ENCODE measurements at places on chromosomes 1 and 21.

DNA sequence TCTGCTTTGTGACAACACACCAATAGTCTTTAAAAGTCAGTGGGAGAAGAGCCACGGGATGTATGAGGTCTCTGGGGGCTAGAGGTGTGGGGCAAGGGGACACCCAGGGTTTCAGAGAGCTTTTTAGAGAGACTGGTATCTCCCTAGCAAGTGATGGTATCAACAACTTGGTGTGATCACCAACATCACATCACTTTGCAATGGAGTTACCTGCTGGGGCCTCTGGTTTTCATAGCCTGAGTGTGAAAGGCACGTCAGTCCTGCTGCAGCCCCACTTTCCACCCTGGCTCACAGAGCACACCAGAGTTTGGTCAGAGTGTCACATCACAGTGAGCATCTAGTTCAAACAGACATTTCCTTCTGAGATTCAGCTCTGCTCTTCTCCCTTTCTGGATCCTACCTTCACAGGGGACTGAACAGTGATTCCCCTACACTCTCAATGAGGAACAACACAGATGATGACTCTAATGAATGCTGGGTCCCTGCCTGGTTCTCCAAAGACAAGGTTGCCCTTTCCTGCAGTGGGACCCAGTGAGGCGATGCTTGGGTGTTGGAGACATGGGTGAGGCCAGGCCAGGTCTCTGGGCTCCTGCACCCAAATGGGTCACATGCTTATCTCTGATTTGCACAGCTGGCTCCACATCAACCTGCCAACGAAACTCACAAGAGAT lies 2.0 kb upstream of the MAN1C1 start:
- DNase-seq = no peak

- no peak for DNase-seq
These were observed at the start of gene KANK4 for GRCh38 chr1:62318756-62319544. TSS of gene KANK4 (minus strand) at chr1:62319434. CDS start at chr1:62281564, 37,870 bp downstream.

DNA sequence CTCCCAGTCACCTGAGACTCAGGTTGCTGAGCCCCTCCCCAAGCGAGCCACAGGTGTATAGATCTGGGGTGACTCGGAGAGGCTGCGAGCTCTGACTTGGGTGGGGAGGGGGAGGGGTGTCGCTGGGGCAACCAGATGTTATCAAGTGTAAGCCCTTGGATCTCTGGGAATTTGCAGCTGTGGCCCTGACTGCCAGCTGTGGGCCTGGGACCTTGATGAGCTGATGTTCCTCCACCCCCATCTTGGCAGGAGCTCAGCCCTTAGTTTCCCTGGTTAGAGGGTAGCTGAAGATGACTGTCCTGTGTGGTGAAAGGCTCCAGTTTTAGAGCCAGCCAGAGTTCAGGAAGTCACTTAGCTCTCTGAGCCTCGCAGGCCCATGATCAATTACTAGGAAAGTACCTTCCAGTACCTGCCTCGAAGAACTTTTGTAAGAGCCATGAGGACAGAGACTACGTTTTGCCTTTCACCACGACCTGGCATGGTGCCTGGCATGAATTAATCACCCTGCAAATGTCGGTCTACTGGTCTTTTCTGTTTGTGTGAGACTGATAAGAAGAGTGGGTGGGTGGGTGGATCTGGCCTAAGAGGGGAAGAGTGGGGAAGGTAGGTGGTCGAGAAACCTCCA lies 55.8 kb downstream of the YARS1 start:
- DNase-seq = no peak

GRCh38 chr1:6353955-6354658 lies 39.5 kb downstream of the ACOT7 start:
- DNase-seq = no peak

- no peak for DNase-seq
These were observed 27.7 kb downstream of the DNTTIP2 start for GRCh38 chr1:93851327-93851712.

- no peak for DNase-seq
These were observed 465.6 kb upstream of the ADGRL4 start for GRCh38 chr1:79472067-79472656.
